ENCODE measurements at places on chromosomes 4 and X. TPM values are rescaled to one million over a fixed set of nuclear protein-coding genes. Genes with fewer than 3 reads are reported as not detected.

KCND1 gene
- 0.77 TPM for total RNA-seq

NAT8L gene
- total RNA-seq: 14.7 TPM

MAGEB17 gene
- not detected for total RNA-seq

RPA4 gene
- total RNA-seq: 0.20 TPM

DCAF8L2 gene
- not detected for total RNA-seq

MAGEA9B gene
- total RNA-seq: not detected

INTS6L gene
- 0.08 TPM for total RNA-seq

MTMR8 gene
- total RNA-seq: 0.63 TPM

GIMD1 gene
- not detected for total RNA-seq

CCNB3 gene
- total RNA-seq: 0.52 TPM

FGFBP2 gene
- not detected for total RNA-seq

NOX1 gene
- total RNA-seq: not detected

GAGE13 gene
- total RNA-seq: not detected

Data from A549 treated with RU486 at 1 μM for 4 hours (cell line).